Tongue (tissue), 3 donors: ENCODE measurements at places on chromosomes 3 and 15. TPM values are rescaled to one million over a fixed set of nuclear protein-coding genes. Genes with fewer than 3 reads are reported as not detected.
A peak's percentile ranks its signal among the peaks of the same experiment; 100 is the strongest.

Gene TUSC7
- not detected for total RNA-seq

Gene UROC1
- not detected for total RNA-seq

- DNase-seq = no peak
These were observed 1024.9 kb downstream of the TUSC7 start for GRCh38 chr3:117734496-117734895.

DNA sequence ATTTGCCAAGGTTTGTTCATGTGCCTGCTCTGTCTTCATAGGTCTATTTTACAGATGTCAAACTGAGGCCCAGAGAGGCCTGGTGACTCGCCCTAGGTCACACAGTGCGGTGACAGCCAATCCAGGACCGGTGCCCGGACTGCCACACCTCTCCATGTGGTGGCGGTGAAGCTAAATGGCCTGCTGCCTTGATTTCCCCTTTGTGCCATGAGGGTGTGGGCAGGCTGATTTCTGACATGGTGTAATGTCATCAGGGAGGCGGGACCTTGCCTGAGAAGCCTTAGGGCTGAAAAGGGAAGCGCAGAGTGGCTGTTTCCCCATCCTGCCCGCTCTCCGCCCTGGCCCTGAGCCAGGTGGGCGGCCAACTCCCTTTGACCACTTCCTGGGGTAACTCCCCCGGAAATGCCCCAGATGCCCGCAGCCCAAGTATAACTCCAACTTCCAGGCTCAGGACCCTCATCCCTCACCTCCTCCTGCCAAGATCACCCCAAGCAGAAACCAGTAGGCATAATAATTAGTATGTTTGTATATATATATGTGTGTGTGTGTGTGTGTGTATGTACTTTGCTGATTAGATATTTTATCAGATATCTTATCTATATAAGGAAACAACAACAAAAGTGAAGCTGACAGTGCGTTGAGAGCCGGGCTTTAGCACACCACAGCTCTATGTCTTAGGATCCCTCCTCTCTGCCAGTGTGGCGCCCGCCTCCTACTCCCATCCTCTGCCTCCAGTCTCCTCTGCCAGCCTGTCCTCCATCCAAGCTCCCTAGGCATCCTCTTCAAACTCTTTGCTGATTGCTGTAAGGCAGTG, 63.9 kb downstream of the IQSEC1 start:
- DNase-seq = no peak

DNA sequence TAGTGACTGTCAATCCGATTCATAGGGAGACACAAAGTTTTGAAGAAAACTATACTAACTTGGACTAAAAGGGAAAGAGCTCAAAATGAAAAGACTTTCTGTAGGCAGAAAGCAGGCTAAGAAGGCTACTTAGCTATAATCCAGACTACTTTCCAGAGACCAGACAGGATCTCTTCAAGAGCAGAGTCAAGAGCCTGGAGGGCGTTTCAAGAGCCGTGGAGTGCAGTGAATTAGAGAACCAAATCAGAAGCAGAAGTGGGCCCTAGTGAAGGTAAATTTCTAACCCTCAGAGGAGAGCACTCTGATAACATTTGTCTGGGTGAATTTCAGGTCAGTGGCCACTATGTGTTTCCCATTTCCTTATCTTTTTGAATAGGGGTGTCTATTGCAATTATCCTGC, 76.4 kb downstream of the CGGBP1 start:
- DNase-seq = no peak

GRCh38 chr3:196602673-196603072, 34.2 kb downstream of the FBXO45 start:
- no peak for DNase-seq

- DNase-seq = peak; percentile 93
These were observed 76.7 kb upstream of the STRIT1 start for GRCh38 chr3:155370198-155370597.

DNA sequence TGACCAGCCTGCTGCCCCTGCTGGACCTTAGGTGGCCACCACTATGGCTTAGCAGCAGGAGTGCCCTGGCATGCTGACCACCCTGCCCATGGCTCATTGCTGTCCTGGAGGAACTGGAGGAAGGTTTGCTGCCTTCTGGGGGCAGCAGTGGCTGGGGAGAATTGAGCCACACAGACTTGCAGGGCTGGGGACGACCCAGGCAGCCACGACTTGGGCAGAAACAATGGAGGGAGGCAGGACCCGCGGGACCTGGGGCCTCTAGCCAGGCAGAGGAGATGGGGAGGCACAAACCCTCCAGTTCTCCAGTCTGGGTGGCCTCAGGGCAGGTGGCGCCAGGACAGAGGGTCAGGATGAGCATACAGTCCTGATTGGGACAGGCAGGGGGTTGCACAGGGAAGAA, 32.8 kb downstream of the ADAMTS7 start:
- no peak for DNase-seq

DNA sequence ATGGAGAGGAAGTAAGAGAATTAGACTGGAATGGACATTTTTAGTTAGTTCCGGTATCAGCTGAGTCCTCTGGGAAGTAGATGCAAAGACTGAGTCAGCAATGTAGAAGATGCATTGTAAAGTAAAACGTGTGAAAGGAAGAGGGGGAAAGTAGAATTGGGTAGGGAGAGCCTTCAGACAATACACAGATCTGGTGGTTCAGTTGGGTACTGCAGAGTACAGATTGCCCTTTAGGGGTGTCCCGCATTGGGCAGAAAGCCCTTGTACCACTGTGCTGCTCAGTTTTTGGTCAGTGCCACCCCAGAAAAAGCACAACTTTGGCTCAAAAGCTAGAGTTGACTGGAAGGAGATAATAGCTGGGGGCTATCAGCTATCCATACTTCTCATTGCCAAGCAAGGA, 247.4 kb downstream of the KBTBD8 start:
- DNase-seq = no peak

- no peak for DNase-seq
These were observed 163.2 kb downstream of the PDZRN3 start for GRCh38 chr3:73461547-73461946.

- DNase-seq = no peak
These were observed 88.9 kb downstream of the ADAMTS17 start for GRCh38 chr15:100252779-100253417.
